Stimulated activated CD4-positive, alpha-beta T cell treated with anti-CD3 and anti-CD28 coated beads, Interleukin-1b, Interleukin-23, amount 100 ng/mL, for 1 hour (primary cell): ENCODE measurements at places on chromosomes 3 and 15.

DNA sequence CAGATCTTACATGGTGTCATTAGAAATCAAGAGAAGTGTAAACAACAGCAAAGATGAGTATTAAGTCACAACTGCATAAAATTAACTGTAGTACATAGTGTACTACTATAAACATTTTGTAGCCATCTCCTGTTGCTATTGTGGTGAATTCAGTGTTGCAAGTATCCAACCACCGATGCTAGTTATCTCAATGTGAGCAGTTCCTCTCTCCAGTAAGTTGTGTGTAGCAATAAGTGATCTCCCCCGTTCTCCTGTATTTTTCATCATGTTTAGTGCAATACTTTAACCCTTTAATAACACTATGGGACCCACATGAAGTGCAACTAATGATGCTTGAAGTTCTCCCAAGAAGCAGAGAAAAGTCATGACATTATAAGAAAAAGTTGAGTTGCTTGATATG, 264.7 kb upstream of the KCNH8 start:
- no peak for DNase-seq

- no peak for DNase-seq
Observed at GRCh38 chr3:102090721-102091045, 241.4 kb downstream of the NFKBIZ start.

DNA sequence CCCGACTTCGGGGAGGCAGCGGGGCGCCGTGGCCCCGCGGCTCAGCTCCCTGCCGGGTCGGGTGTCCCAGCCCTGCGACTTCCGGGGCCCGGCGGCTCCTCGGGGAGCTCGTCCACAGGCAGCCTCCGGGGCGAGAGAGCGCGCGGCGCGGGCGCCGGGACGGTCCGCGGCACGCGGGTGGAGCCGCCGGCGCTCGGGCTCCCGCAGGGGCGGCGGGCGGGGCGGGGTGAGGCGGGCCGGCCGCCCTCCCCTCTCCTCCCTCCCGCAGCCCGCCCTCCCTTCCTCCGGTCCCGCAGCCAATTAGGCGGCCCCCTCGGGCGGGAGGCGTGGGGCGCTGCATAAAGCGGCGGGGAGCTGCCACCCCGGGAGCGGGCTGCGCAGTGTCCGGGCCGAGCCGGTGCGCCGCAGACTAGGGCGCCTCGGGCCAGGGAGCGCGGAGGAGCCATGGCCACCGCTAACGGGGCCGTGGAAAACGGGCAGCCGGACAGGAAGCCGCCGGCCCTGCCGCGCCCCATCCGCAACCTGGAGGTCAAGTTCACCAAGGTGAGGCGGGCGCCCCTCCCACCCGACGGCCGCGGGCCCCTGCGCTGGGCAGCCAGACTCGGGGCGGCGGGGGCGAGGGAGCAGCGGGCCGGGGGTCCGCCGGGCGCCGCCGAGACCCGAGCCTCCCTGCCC, at the start of gene ALDH1A3:
Gene ALDH1A3, plus strand, starts transcription at position 368 of the 675 bp plus-strand sequence. Its CDS starts 77 bp downstream, at position 445.
- no peak for DNase-seq

- no peak for DNase-seq
Observed at GRCh38 chr15:52557274-52557641, 11.6 kb downstream of the ARPP19 start.

GRCh38 chr3:179476215-179476614, 24.9 kb upstream of the GNB4 start:
- no peak for DNase-seq

GRCh38 chr3:134600206-134600605, 50.6 kb downstream of the KY start:
- DNase-seq, result no peak
